ENCODE measurements at places on chromosomes 4 and X.

DNA sequence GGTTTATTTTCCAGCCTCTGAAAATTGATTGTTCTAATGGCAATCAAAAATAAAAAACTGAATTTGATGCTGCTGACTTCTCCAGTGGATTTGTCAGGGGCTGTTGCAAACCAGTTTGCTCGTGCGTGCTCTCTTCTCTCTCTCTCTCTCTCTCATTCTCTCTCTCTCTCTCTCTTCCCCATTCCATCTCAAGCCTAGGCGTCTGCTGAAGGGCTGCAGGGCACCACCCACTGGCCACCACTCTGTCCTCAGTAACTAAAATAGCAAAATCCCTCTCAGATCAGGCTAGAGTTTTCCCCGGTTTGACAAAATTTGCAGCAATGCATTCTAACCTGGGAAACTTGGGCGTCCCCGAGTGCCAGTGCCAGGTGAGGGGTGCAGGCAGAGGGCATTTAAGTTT, 19.4 kb downstream of the NKX6-1 start:
- no peak for DNase-seq

DNA sequence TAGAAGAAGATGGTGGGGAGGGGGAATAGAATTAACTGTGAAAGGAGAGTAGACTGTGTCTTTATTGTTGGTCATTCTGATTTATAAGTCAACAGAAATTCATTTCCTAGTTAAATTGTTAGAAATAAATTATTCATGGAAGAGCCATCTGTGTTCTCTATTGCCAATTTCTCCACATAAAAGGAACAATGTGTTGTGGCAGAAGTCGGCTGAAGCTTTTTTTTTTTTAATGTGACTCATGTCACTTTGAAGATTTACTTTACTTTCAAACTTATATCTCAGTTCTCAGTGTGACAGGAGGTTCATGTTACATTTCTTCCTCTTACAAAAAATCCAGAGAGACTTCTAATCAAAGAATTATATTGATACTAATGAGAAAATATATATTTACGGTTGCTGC, 60.5 kb downstream of the CPE start:
- no peak for DNase-seq

- DNase-seq, result no peak
These were observed 1.9 kb upstream of the TMEM185A start for GRCh38 chrX:149633511-149633910.

GRCh38 chr4:44145868-44146267, 302.7 kb downstream of the KCTD8 start:
- DNase-seq, result no peak

- no peak for DNase-seq
These were observed 150.9 kb downstream of the BCOR start for GRCh38 chrX:39946822-39947221.

DNA sequence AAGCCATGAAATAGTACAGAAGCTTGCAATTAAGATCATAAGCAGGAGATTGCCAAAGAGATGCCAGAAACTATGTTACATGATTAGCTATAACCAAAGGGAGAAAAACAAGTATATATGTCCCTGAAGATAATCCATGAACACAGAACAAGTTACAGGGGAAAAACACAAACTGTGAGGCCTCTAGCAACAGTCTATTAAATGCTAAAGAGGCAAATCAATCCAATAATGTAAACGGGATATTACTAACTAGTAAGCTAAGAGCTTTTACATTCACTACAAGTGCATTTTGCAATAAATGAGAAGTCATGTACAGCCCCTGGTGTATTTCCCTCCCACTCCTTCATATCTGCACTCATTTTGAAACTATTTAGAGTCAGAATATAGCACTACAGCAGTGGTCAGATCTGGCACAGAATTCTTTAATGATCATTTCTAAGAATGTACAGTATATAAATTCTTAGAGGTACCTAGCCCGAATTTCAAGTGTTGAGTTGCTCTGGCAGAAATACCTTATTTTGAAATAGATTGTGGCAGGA, 449.8 kb upstream of the SMIM31 start:
- DNase-seq, result no peak

DNA sequence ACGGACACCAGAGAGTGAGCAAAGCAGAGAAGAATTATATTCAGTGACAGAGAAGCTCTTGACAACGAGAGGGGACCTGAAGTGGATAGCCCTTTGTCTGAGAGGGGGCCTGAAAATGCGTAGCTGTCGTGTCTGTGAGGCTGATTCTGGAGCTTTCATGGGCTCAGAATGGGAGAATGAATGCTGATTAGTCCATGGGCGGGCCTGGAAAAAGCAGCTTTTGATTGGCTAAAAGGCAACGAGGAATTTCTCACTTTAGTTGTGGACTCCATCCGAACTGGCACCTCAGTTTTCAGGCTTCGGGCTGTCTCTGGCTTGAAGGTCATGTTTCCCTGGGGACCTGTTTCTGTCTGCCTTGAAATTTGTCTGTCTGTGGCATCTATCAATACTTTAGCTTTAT, 487.1 kb downstream of the TECRL start:
- no peak for DNase-seq

- no peak for DNase-seq
These were observed 28.9 kb upstream of the TLL1 start for GRCh38 chr4:165844161-165844560.

- no peak for DNase-seq
These were observed 12.7 kb downstream of the TKTL1 start for GRCh38 chrX:154308108-154308946.

GRCh38 chrX:109830157-109830703, 97.2 kb upstream of the ACSL4 start:
- no peak for DNase-seq

- no peak for DNase-seq
These were observed 144.8 kb downstream of the BCOR start for GRCh38 chrX:39952989-39953388.

DNA sequence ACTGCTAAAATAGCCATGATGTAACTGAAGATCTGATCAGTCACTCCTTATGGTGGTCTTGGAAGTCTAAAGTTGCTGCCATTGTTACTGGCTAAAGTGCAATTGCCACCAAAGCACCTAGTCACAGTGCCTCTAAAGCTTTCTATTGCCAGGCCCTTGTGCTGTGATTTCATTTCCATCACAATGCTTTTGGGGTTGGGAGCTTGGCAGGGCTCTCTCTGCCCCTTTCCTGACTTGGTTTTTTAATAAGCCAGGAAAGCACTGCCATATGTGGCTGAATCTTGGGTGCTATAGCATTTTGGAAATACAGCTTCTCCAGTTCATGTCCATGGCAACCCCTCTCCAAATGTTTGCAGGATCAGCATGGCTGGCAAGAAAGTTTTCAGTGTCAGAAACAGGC, 1712.4 kb upstream of the TENM3 start:
- DNase-seq, result no peak

DNA sequence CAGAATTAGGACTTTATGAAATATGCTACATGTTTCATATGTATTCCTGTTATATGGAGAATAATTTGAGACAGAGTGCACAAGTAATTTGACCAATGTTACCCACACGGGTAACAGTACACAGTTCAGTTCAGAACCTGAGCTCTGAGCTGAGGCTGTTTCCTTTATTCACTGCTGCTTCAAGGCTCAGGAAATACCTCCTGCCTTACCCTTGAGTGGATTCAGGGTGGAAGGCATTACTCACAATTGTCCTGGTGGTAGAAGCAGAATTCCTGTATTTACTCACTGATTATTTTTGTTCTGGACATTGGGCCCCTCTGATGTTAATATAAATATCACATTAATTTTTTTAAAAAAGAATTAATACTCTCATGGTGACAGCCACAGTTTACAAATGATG, 73.5 kb upstream of the CAMK2D start:
- no peak for DNase-seq

DNA sequence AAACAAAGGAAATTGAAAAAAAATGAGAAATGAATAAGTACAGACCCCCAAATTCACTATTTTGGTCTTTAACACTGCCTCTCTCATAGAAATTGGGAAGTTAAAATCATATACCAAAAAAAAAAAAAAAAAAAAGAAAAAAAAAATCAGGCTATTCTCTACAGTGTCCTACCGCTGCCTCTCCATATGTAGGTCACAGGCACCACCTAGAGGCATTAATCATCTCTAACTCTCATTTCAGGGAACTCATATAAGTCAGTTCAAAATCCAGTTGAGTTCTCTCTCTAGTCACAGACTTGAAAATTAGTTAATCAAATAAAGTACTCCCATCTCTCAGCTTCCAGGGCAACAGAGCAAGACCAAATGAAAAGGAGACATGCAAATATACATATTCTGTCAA, 47.9 kb downstream of the COX18 start:
- no peak for DNase-seq

- DNase-seq, result no peak
These were observed 12.4 kb downstream of the NKX1-1 start for GRCh38 chr4:1393866-1394265.

DNA sequence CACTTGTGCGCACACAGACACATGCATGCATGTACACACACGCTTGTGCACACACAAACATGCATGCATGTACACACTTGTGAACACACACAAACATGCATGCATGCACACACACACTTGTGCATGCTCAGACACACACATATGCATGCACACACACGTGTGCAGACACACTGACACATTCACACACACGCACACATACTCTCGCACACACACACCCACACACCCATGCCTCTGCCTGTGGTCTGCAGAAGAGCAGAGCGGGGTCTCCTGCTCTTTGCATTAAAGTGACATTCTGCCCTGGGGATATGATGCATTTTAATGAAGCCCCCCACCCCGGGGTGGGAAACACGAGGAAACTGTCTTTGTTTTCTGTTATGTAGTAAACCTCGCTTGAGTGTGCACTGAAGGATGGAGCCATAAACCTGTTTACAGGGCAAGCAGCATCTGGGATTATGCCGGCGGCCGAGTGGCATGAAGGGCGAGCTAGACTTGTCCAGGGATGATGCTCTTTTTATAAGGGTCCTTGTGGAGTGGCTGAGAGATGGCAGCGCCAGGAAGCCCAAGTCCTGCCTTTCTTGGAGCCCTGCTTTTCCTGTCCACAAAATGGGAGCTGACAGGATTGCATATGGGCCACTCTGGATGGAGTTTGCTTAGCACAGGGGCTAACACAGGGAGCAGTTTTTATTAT, 17.8 kb downstream of the PSAPL1 start:
- DNase-seq, result no peak

GRCh38 chrX:151780621-151781020, 46.1 kb downstream of the CNGA2 start:
- DNase-seq, result no peak

GRCh38 chr4:58191109-58191508, 1080.9 kb upstream of the IGFBP7 start:
- DNase-seq, result no peak

DNA sequence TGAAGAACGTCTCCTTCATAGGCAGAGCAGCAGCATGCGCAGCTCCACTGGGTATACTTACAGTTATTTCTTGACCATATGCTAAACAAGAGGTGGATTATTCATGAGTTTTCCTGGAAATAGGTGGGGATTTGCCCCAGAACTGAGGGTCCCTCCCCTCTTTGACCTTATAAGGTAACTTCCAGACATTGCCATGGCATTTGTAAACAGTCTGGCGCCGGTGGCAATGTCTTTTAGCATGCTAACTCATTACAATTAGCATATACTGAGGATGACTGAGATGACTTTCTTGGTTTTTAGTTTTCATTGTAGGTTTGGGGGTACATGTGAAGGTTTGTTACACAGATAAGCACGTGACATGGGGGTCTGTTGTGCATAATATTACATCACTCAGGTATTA, 97.3 kb downstream of the MTNR1A start:
- no peak for DNase-seq

DNA sequence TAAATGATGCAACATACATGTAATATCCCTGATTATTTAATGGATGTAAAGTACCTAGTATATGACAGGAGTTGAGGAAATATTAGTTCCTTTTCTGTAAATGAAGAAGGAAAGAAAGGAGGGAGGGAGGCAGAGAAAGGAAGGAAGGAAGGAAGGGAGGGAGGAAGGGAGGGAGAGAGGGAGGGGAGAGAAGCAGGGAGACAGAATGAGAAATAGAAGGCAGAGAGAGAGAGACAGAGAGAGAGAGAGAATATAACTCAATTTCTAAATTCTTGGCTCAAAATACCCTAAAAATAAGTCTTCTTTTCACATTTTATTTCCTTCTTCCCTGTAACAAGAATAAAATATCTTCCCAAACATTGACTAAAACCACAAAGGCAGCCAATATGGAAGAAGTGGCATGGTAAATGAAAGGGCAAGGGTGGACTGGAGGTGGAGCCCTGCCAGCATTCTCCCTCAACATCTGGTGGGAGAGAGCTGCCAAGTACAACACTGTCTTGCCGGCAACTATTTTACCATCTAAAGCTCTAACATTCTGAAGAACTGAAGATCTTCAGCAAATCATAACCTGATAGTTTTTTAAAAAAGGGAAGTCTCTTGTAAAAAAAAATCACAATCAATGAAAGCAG, 245.1 kb downstream of the PPP3CA start:
- DNase-seq, result no peak

DNA sequence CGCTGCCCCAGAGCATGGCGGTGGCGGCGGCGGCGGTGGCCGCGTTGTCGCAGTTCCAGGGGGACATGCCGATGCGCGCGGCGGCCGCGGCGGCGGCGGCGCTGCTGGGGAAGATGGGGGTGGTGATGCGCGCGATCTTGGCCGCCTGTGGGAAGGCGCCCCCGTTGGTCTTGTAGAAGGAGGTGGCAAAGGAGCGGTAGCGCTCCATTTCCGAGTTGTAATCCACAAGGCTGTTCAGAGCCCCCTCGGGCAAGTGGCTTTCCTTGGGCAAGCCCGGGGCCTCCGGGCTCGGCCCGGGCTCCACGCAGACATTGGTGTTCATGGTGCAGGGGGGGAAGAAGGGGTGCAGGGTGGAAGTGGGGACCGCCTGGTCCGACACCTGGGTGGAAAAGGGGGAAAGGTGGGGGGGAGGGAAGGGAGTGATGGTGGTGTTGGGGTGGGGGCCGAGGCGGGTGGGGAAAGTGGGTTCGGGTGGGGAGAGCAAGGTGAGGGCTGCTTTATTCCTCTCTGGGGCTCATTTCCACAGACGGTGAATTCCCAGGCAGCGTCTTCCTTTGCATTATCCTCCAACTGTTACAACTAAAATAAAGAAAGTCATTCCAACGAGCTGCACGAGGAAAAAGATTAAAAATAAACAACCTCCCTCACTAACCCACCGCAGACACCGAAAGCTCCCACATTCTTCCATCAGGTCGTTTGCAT, 3.1 kb downstream of the CXXC4 start:
- DNase-seq, result no peak

GRCh38 chrX:41946989-41947612, 23.7 kb upstream of the CASK start:
- no peak for DNase-seq

DNA sequence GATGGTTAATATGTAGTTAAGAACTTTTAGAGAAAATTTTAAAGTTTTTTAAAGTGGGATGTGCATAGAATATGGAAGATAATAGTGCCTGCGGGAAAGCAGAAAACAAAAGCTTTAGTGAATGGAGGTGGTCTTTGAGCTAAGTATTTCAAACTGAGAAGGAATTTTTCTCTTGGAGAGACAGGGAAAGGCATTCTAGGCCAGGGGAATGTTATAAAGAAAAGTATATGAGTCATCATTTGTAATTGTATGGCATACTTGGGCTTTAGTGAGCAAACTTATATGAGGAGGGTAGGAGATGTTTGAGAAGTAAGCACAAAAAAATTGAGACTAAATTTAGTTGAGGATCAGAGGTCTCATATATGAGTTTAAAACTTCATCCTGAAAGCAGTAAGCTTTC, 467.0 kb downstream of the PPARGC1A start:
- no peak for DNase-seq

- no peak for DNase-seq
These were observed 158.7 kb upstream of the ATP6AP2 start for GRCh38 chrX:40422021-40422420.
